ENCODE measurements at places on chromosomes 4 and X. TPM values are rescaled to one million over a fixed set of nuclear protein-coding genes. Genes with fewer than 3 reads are reported as not detected.

DNA sequence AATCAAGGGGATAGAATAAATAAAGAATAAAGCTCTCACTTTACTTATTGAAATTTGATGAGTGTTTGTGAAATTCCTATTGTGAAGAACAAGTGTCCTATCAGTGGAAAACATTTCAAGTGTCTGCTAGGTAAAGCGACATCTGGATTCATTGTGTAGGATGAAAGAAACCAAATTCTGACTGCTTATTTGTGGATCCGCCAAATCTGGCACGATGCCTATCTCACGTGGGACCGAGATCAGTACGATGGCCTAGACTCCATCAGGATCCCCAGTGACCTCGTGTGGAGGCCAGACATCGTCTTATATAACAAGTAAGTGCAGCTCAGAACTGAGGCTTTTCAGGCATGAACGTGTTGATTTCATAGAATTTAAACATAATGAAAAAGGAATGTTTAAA lies 1.9 kb downstream of the CHRNA9 start:
- DNase-seq: no peak

DNA sequence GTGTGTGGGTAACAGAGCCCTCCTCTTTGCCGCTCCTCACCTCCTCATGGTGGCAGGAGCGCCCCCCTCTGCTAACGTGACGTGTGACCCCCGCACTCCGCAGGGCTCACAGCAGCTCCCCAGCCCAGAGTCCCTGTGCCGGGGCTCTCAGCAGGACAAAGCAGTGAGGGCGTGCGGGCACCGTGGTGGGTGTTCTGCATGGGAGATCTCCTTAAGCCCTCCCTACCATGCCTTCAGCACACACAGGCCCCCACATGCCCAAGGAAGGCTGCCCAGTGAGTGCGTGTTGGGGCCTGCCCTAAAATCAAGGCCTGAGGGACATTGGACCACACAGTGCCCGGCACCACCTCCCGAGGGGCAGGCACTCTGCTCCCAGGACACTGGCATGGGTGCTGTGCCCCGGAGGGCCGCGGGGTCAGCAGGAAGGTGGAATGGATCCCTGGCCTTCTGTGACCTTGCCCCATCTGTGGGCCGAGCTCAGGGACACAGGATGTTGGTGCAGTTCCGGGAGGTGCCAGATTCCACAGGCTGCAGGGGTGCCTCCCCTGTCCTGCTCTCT lies 10.1 kb downstream of the PSAPL1 start:
- DNase-seq: no peak

The SNX25 gene
- polyA plus RNA-seq: 18.3 TPM

GRCh38 chr4:167989815-167990214 lies 102.5 kb upstream of the ANXA10 start:
- no peak for DNase-seq

The MAGEB3 gene
- not detected for polyA plus RNA-seq

DNA sequence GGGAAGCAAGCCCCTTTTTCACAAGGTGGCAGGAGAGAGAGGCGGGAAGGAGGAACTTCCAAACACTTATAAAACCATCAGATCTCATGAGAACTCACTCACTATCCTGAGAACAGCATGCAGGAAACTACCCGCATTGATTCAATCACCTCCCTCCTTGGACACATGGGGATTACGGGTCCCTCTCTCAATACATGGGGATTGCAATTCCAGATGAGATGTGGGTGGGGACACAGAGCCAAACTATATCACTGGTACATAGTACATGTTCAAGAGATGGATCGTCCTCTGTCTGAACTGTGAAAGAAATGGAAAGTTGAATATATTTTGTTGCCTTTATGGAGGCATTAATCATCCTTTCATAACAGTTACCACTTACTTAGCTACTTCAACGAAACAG lies 12.8 kb downstream of the EREG start:
- no peak for DNase-seq

The UGT8 gene
- polyA plus RNA-seq: 135 TPM

- no peak for DNase-seq
Observed at GRCh38 chrX:69083361-69083760, 81.9 kb downstream of the PJA1 start.

The CLIC2 gene
- polyA plus RNA-seq: 4.7 TPM

DNA sequence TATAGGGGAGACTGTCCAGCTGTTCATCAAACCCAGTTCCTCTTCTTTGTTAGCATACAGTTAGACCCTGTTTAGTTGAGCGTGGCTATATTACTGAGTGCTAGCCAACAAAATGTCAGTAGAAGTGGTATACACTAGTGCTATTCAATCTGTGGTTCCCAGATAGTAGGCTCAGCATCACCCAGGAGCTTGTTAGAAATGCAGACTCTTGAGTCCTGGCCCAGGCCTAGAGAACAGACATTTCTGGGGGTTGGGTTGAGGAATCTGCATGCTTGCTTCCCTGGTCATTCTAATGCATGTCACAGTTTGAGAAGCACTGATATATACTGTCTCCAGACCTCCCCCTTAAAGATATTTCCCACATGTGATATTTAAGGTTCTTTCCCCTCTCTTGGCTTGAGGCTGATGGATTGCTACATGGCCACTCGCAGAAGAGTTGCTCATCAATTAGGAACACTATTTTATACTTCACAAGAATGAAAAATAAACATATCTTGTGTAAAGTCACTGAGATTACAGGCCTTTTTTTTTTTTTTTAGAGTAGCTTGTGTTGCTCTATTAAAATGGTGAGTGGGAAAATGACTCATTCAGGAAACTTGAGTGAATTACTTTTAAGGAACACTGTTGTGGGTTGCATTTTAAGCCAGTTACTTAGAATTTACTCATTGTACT lies 289.0 kb downstream of the STIM2 start:
- DNase-seq: peak; percentile 4

The GAGE1 gene
- polyA plus RNA-seq: not detected

The PPP2R3B gene
- polyA plus RNA-seq: 115 TPM

DNA sequence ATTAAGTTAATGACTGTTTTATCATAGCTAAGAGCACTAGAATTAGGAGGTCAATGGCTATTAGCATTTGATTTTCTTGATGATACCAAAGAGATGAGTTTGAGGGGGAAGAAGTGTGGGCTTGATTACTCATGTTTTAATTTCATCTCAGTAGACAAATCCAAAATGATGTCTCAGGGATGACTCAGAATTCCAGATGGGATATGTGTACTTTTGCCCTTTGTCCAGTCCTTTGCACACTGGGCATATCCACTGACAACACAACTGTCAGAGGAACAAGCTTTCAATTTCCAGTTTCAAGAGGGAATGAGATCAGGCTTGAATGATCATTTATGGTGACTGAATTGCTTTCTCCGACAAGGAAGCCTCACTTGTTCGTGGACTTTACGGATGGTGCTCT lies 325.3 kb upstream of the FTHL17 start:
- no peak for DNase-seq

DNA sequence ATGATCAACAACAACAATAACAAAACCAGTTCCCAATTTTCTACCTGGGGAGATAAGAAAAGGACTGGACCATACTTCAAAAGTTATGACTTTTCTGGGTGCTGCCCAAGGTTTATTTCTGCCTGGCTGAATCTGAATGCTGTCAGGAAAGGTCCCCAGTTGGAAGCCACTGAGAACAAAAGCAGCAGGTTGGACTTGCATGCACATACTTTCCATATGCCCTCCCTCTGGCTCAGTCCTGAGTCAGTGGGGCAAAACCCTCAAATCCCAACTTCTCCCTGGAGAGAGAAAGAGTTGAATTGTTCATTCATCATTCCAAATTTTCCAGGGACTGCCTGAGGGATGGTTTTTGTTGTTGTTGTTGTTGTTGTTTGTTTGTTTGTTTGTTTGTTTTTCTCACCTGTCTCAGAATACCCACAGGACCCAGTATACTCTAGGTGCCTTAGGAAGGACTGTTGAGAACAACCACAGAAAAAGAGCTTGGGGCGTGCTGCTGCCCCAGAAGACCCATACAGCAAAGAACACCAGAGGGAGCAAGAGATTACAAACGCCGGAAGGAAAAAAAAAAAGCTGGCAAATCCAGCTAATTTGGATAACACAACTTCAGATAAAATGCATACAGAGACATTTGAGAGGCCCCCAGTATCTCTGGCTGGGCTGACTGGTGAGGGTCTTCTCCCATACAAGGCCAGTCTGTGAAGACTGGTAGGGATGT lies 138.9 kb upstream of the INPP4B start:
- no peak for DNase-seq

DNA sequence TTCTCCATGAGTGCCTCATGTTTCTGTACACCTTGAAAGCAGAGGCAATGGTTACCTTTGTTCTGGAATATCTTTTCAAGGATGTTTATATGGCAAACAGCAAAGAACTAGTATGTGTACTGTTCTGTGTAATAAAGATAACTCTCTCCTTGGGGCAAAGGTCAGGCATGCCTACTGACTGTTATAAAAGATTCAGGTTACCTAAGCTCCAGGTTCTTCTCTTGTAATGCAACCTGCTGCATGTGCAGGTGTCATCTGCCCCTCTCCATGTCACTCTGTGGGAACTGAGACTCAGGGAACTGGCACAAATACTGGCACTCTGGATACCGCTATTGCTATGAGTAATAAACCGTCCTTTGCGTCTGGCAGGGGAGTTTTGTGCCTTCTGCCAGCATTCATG lies 5.4 kb upstream of the TRPC3 start:
- DNase-seq: no peak

The YIPF7 gene
- polyA plus RNA-seq: 1.3 TPM

The TLR8 gene
- polyA plus RNA-seq: 0.44 TPM

- no peak for DNase-seq
Observed at GRCh38 chr4:108118505-108118904, 50.2 kb downstream of the LEF1 start.

The AADAT gene
- polyA plus RNA-seq: 34.6 TPM

The FAM236D gene
- not detected for polyA plus RNA-seq

GRCh38 chrX:153333266-153333665 lies 687 bp upstream of the ZNF275 start:
- DNase-seq: no peak

DNA sequence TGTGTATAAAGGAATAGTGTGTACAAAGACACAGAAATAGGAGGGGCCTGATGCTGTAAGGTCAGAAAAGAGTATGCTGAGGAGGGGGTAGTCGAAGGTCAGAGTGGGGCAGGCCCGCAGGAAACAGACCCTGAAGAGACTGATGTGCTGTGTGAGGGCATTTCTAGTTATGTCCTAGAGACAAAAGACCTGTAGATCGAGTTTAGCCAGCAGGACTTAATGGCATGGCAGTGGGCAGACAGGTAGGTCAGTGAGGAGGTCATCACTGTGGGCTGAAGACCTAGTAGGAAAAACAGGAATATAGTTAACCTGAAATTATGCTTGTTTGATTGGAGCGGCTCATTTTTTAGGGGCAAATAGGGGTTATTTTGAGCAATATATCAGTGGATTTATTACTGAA lies 57.1 kb downstream of the KIAA0232 start:
- DNase-seq: no peak

- no peak for DNase-seq
Observed at GRCh38 chrX:125248931-125249330, 70.7 kb upstream of the TEX13C start.

- no peak for DNase-seq
Observed at GRCh38 chr4:2733844-2734574, 22.1 kb downstream of the TNIP2 start.

The AREG gene
- not detected for polyA plus RNA-seq

DNA sequence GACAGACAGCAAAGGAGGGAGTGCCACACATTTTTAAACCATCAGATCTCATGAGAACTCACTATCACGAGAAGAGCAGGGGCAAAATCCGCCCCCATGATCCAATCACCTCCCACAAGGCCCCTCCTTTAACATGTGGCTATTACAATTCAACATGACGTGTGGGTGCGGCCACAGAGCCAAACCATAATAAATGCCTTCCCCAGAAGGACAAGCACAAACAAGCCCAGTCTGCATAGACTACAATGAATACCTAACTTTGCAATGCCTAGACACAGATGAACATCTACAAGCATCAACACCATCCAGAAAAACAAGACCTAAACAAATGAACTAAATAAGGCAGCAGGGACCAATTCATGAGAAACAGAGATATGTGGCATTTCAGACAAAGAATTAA lies 12.3 kb downstream of the ETDA start:
- no peak for DNase-seq

- no peak for DNase-seq
Observed at GRCh38 chr4:136741468-136741867, 790.8 kb downstream of the PCDH18 start.

DNA sequence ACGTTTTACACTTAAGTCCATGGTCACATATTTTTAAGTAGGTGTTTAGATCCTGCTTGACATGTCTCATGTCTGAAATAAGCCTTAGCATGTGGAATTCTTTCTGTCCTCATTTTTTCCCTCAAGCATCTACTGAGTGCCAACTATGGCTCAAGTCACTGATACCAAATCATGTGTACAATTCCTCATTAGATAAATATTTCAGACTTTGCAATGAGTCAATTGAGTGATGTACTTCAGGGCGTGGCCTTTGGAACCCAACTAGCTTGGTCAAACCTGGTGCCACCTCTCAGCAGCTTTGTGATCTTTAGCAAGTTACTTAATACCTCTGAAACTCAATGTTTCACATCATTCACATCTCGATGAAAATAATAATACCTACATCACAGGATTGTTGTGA lies 12.6 kb upstream of the JADE1 start:
- no peak for DNase-seq

DNA sequence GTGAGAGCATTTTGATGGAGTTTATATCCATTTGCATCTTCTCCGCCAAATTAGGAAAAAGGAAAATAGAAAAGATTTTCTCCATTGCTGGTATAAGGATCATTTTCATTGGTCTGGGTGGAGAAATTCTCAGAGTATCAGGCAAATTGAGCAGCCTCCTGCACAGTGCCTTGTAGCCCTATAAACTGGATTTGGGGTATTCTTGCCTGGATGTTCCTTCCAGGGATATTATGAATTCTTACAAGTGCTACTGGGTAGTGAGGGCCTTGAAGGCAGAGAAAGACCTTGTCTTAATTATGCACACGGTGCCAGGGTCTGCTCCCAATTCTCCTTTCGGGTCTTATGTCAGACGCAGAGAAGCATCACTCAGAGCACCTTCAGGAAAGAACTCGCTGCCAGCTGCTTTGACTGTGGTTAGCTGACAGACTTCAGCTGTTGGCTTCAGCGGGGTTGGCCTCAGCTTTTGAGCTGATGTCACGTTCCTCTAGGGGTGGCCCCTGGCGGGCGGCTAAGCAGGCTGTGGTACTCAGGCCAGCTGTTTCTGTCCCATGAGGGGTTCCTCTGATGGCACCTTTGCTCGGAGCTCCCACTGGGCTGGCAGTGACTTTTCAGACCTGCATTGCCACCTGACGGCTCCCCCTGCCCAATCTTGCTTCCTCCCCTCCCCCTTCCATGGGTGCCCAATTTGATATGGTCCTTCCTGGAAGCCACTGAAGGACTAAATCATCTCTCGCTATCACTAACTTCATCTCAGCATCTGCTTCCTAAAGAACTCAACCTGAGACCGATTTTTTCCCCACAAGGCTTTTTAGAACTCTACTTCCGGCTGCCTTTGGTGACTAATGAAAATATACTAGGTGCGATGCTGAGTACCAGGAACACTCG lies 519.5 kb downstream of the BCOR start:
- no peak for DNase-seq

The G3BP2 gene
- polyA plus RNA-seq: 135 TPM

GRCh38 chr4:12573716-12574115 lies 910.4 kb downstream of the RAB28 start:
- DNase-seq: no peak
